ENCODE measurements at places on chromosomes 12 and 14.

DNA sequence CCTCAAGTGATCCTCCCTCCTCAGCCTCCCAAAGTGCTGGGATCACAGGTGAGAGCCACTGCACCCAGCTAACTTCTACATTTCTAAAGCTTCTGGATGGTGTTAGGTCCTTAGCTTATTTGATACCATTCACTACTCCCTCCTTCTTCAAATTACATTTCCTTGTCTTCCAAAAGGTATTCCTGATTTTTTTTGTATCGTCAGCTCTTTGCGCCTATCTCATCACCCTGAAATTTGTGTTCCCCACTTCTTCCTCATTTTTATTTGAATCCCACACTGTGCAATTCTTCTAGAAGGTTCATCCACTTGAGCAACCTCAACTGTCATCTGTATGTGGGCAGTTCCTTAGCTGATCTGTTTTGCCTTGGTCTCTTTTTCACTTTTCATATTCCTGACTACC lies 241.8 kb upstream of the RGS6 start:
- no peak for DNase-seq

- DNase-seq = no peak
Measured at GRCh38 chr14:89787525-89787924, 167.0 kb downstream of the EFCAB11 start.

DNA sequence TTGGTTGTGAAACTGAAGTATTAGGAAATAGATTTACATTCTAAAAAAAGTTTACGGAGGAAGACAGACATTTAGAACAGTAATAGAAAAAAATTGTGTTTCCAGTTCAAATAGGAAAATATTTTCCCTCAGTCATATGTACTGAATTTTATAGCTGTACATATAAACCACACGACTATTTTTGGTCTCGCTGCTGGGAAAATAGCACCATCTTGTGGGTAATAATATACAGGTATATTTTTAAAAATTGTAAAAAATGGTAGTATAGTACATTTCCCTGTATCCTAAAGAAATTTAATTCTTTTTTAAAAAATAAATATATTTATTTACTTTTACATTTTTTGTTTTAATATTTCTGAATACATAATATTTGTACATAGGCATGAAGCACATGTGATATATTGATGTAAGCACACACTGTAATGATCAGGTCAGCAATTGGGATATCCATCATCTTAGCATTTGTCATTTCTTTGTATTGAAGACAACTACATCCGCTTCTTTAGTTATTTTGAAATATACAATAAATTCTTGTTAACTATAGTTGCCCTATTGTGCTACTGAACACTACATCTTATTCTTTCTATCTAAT lies 168.6 kb downstream of the ALX1 start:
- no peak for DNase-seq

DNA sequence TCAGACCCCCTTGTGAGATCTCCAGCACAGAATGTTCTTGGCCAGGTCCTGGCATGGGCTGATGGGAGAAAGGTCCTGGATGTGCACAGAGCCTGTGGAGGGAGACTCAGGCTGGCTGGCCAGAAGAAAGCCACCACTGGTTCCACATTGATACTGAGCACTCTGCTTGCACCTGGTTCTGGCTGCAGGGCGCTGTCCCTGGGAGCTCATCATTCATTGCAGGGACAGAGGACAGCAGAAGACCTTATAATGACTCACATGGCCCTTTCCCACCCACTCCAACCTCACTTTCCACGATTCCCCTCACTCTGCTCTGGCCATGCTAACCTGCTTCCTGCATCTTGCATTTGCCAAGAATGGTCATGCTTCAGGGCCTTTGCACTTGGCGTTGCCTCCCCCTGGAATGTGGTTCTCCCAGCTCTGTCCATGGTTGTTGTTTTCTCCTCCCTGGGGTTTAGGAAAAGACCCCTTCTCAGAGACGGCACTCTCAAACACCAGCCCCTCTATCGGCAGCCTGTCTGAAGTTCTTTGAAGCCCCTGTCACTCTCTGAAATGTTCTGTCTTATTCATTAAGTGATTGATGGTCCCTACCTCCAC lies 10.3 kb downstream of the KRT7 start:
- no peak for DNase-seq

GRCh38 chr14:72726444-72726843 lies 167.5 kb downstream of the DPF3 start:
- DNase-seq = no peak

GRCh38 chr12:108370415-108370814 lies 31.3 kb upstream of the CMKLR1 start:
- DNase-seq = no peak

GRCh38 chr12:176321-177181 lies 37.4 kb downstream of the SLC6A12 start:
- DNase-seq = no peak

- DNase-seq = no peak
Measured at GRCh38 chr14:95533391-95533821, 1.4 kb upstream of the GLRX5 start.
